Stimulated activated CD4-positive, alpha-beta T cell treated with anti-CD3 and anti-CD28 coated beads, Interleukin-15, amount 100 ng/mL, for 1 hour (primary cell): ENCODE measurements at places on chromosomes 12 and 14.
A peak's percentile ranks its signal among the peaks of the same experiment; 100 is the strongest.

DNA sequence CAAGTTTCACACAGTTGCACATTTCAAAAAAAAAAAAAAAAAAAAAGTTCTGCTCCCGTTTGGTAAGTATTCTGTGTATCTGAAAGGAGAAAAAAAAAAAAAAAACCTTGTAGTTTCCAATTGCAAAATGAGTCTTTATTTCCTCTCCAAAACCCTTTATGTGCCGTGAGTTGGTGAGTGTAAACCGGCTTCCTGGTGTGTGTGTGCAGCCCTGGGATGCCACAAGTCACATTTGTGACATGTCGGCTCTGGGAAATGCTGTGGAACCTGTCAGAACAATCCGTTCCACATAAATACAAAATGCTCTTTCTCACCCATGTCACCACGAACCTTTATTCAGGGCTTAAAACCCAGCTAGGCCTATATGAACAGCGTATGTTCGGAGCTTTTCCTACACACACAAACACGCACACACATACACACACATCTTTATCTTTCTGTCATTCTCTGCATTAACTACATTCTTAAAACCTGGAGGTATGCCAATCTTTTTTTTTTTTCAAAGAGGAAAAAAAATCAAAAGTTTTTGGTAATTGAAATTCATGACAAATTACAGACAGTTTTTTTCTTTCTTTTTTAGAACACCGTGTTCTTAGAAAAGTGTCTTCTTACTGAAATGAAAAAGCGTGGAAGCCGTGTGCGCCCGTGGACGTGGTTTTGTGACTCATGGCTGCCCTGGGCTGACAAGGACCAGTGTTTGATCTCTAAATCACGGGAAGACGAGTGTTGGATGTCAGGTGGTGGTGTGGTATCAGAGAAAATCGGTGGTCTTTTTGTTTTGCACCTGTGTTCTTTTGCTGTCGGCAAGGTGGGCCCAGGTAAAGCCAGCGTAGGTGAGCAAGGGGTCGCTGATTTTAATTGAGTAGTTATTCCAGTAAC lies 612.0 kb downstream of the VRK1 start:
- DNase-seq, result peak; percentile 4

DNA sequence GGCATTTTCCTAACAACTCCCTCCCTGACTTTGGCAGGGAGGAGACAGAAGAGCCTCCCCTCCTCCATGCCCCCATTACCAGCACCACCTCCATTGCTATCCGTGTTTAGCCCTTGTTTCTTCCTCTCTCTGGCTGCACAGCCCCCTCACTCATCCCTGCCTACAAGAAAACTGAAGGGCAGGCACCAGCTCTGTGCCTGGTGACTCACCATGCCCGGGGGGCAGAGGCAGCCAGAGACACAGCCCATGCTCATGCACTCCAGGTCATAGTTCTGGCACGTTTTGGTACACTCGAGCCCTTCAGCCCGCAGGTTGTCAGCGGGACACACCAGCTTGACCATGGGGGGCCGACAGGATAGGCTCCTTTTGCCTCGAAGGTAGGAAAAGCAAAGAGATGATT lies 80.4 kb downstream of the VWF start:
- no peak for DNase-seq

GRCh38 chr12:114664651-114665320 lies 19.2 kb downstream of the TBX3 start:
- no peak for DNase-seq

GRCh38 chr12:88207921-88208620 lies 66.0 kb downstream of the TMTC3 start:
- DNase-seq, result no peak

DNA sequence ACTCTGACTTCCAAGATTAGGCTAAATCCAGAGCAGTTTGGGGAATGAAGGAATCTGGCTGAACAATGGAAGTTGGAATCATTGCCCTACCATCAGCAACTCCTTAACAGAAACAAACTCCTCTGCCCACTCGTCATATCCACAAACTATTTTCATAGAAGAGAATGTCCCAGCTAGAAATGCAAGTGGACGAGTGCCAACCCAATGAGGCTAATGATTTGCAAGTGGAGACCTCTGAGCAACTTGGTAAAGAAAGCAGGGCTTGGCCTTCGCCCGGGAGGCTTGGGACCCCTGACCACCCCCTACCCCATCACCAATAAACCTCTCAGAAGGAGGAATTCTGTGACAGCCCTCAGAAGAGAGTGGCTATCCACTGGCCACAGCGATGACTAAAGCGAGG lies 40.0 kb upstream of the DDX11 start:
- no peak for DNase-seq

DNA sequence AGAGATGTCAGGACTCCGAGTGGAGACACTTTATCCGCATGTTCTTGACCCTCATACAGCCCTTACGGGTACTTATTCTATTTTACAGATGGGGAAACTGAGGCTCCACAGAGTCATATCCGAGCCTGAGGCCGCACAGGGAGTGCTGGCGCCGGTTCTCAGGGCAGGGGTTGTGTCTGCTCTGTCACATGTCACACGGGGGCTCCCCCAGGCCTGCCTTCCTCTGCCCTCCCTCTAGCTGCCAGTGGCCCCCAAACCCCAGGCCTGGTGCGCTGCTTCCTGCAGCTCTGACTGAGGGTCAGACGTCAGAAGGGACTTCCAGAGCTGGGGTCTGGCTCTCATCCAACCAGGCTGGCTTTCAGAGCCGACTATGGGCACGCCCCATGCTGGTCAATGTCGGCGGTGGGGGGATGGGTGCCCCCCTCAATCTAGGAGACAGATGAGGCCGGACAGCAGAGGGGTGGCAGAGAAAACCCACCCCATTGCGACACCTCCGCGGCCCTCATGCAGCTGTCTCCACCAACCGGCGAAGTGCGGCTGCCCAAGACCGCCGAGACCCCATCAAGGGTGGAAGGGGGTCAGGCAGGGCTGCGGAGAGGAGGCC lies 811 bp upstream of the INF2 start:
- no peak for DNase-seq

DNA sequence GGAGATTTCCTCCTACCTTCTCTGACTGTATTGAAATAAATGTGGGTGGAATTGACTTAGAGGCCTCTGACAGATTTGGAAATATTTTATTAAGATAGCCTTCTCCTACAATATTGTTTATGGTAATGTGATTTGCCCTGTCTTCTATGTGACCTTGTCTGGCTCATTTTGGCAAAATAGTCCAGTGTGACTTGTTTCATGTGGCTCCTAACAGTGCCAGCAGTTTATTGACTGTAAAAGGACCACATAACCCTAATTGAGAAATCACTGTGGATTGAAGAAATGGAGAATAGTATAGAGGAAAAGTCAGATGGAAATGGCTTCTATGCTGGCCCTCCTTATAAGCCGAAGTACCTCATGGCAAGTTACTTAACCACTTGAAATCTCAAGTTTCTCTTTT lies 170.9 kb upstream of the PTPRQ start:
- no peak for DNase-seq

- DNase-seq, result no peak
These were observed 3.4 kb downstream of the TAMALIN start for GRCh38 chr12:52010152-52010622.

DNA sequence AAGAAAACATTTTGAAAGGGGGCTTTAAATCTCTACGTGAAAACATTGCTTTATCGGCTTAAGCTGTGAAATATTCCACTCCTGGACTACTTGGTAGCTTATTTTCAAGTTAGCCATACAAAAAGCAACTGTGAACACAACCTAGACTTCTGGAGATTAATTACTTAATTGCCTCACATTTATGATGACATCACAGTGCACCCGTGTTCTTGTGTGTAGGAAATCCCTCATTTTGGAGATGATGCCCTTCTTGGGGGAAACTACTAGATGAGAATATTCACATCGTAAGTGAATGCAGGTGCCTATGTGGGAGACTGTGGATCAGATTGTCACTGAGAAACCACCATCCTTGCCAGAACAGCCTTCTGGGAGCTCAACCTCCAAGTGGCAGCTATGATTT lies 10.5 kb upstream of the B4GALNT3 start:
- DNase-seq, result no peak

DNA sequence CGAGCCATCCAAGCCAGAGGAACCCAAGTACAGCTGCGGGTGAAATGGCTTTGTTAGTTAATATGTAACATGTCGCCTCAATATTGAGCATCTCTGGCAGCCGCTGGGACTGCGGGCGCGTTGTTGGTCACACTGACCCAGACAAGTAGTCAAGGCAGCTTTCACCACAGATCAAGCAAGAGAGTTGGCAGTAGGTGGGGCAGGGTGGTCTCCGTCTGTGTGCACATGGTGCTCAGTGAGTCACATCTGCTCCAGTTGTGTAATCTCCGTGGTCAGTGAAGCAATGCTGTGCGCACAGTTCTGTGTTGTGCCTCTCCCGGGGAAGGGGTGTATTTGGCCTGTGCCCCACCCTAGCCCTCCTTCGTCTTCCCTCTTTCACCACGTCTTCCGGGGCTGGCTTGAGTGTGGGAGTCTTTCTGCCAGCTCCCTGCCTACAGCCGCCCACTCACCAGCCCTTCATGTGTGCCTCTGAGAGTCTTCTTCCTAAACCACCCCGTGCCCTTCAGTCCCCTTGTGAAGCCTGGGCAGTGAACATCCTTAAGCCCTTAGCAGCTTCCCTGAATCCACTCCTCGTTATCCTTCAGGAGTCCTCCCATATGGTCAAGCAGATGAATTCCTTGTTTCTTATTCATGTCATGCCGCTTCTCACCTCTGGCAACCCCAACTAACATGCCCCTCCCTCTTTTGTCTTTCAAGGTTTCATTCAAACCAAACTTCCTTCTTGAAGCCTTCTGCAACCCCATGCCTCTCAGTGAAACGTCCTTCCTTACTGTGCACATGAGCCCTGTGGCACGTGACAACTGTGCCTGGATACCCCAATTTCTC lies 242.1 kb downstream of the CACNA1C start:
- no peak for DNase-seq

- no peak for DNase-seq
These were observed at the start of gene P2RX7 for GRCh38 chr12:121132601-121133481. Gene P2RX7, plus strand, starts transcription at chr12:121132876. Its CDS starts 95 bp downstream, at chr12:121132971.

- no peak for DNase-seq
These were observed 4.8 kb downstream of the TNFAIP2 start for GRCh38 chr14:103127861-103128598.

- DNase-seq, result no peak
These were observed 292.6 kb upstream of the SYT1 start for GRCh38 chr12:78571953-78572352.

GRCh38 chr12:116306506-116306905 lies 29.0 kb upstream of the MED13L start:
- DNase-seq, result no peak

GRCh38 chr12:98863167-98863566 lies 218.1 kb downstream of the APAF1 start:
- DNase-seq, result no peak

DNA sequence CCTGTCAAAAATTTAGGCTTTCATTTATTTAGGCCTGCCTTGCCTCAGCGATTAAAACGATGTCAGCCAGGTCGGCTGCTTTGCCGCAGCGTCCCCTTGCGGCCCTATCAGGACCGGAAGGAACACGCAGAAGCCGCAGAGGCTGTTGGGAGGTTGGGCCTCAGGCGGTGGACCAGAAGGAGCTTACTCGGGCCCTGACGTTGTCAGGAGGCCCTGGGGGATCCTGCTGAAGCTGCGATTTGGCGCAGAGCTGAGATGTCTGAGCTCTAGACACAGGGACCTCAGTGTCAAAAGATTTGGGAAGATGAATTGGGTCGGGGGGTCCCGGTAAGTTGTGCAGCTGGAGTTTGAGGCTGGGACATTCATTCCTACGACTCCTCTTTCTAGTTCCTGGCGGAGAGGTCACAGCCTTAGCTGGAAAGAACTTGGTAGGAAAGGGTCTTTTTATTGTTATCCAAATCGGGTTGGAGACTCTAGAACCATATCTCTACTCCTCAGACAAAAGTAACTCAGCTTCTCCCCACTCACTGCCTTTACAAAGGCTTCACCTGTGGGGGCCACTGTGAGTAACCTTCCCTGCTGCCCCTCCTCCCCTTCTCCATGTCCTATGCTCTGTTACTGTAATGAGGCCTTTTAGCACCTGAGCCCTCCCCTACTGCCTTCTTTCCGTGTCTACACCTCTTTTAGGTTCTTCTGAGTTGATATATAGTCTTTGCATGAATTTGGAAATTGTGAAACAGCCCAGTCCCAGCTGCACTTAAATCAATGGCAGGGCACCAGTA lies 6.6 kb upstream of the ABCD2 start:
- DNase-seq, result no peak

GRCh38 chr14:56902385-56902784 lies 92.1 kb upstream of the OTX2 start:
- no peak for DNase-seq

GRCh38 chr14:30868736-30869135 lies 5.6 kb upstream of the COCH start:
- DNase-seq, result no peak

DNA sequence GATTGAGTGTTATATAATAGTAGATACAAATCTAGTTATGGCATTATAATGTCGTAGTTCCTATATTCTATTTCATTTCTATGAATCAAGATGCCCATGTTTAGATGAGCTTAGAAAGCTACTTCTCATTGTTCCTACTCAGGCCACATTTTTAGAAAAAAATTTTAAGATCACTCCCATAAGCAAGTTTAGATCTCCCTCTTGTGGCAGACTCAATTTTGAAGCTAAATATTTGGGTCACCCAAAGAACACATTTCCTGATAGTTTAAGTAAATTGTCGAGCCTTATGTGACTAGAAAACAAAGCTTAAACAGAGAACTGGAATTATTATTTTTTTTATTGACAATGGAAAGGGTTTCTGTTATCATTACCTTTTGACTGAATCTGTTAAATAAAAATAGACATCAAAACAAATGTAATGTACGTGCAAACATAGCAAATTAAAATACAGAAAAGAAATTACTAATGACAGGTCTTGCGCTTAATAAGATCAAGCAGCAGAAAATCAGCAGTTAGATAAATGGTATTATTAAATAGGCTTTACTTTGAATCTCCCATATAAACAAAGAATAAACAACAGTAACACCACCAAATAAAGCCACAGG lies 180.2 kb downstream of the ACSS3 start:
- DNase-seq, result no peak

- no peak for DNase-seq
These were observed 2.9 kb downstream of the ABHD12B start for GRCh38 chr14:50874757-50875156.

- DNase-seq, result no peak
These were observed 324.7 kb downstream of the GXYLT1 start for GRCh38 chr12:41819948-41820347.
